Colonic mucosa (tissue), 4 donors: ENCODE measurements at places on chromosomes 6 and 20. TPM values are rescaled to one million over a fixed set of nuclear protein-coding genes. Genes with fewer than 3 reads are reported as not detected.

DNA sequence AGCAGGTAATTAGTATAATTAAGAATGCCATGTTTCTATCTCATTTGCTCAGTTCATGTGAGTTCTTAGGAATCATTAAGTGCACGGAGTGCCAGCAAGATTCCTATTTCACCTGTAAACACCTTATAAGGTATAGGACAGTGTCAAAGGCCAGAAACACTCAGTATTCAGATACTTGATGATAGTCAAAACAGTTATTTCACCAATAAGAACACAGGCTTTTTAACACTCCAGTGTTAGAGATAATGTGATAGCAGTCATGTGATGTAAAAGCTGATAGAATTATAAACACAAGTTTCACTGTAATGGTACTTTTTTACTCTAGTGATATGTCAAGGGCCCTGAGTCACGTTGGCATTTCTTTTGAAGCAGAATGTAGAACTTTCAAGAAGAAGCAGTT is at the start of gene GPRC6A:
Gene GPRC6A, minus strand, starts transcription at position 101 of the 400 bp plus-strand sequence. Its CDS starts 70 bp downstream, at position 31.
- no peak for DNase-seq

DNA sequence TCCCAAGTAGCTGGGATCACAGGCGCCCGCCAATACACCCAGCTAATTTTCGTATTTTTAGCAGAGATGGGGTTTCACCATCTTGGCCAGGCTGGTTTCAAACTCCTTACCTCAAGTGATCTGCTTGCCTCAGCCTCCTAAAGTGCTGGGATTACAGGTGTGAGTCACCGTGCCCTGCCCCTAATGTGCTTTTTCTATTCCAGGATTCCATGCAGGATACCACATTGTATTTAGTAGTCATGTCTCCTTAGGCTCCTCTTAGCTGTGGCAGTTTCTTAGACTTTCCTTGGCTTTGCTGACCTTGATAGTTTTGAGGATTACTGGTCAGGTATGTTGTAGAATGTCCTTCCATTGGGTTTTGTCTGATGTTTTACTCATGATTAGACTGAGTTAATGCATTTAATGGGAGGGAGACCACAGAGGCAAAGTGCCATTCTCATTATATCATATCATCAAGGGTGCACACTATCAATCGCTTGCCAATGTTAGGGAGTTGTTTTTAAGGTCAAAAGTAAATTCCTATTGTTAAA is 39.6 kb upstream of the TNFAIP3 start:
- no peak for DNase-seq

DNA sequence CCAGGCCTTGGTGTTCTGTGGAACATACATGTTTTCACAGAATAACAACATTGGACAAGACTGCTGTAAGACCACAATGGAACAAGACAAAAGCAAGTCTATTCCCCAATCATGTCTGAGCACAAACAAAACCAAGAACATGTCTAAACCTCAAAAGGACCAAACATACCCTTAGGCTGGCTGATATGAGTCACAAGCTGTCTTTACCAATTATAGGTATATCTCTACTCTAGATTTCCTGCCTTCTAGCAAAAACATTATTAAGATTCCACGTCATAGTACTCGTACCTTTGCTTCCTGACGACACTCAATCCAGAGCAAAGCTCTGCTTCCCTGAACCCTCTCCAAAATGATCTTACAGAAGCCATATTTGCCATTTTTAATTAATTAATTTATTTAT is 15.4 kb upstream of the L3MBTL1 start:
- DNase-seq: no peak

GRCh38 chr20:54173653-54174456 is at the start of gene CYP24A1:
Gene CYP24A1 (minus strand): TSS chr20:54173986. CDS start chr20:54173579, 407 bp downstream.
- no peak for DNase-seq

GRCh38 chr6:41704028-41704427 is 31.4 kb downstream of the TFEB start:
- no peak for DNase-seq

GLP1R gene
- total RNA-seq: not detected

SPAG4 gene
- 8.6 TPM for total RNA-seq

ARFGEF3 gene
- 23.8 TPM for total RNA-seq

- no peak for DNase-seq
Observed at GRCh38 chr20:20293691-20294385, 74.1 kb upstream of the INSM1 start.

TSPO2 gene
- not detected for total RNA-seq

DNA sequence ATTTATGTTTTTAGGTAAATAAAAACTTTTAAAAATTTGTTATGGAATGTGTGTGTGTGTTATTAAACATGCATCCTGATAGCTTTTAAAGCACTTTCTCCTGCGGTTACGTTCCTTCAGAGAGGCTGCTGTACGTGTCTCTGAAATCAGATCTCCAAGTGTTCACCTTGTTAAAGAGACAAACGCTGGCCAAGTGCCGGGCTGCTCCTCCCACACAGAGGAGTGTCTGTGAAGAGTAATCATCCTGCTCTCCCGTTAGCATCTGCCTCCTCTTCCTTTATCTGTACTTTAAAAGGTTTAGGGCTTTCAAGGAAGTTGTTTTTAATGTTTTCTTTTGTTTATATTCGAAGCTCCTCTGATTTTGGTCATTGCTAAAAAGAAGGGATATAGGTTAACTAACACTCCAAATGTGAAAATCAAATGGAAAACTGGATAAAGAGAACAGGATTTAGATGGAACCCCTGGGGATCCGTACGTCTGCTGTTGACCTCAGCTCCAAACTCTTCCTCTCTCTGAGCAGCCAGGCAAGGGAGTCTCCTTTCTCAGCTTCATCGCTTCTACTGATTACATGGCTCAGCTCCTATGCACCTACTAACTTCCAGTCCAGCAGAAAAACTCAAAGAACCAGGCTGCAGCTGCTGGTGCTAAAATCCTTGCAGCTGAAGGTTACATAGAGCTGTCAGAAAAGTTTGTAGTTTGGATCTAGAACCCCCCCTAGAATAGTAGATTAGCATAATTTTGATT is 20.0 kb downstream of the IRF4 start:
- DNase-seq: no peak

TRIM40 gene
- total RNA-seq: 17.0 TPM

DNA sequence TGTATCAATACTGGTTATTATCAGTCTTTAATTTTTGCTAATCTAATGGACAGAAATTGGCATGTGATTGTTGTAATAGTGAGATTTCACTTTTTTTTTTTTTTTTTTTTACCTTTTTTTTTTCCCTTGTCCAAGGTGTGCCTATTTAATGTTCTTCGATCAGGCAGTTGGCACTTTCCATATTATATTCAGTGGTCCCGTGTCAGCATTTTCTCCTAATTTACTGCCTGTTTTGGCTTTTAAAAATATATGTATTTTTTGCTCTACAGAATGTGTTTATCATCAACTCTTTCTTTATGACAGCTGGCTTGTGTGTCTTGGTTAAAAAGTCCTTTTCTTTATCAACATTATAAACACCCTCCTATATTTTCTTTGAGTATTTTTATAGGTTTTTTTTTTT is 39.4 kb downstream of the CDYL start:
- no peak for DNase-seq

LINC00237 gene
- total RNA-seq: not detected

PLTP gene
- 36.2 TPM for total RNA-seq

EYS gene
- total RNA-seq: 0.82 TPM

DNA sequence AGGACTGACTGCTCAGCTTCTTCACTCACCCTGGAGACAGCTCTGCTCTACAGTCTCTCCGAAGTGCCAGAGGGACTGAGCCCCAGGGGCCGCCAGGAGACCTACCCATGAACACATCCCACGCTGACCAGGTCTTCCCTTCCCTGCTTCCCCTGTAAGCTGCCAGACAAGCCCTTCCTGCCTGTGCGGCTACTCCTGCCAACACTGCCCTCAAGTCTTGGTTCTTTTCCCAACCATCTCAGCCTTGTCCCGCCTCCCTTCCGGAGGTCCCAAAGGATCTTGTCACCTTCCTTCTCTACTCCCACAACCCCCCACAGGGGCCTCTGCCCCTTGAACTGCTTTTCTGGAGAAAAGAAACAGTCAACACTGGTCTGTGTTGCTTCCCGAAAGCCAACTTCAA is 15.0 kb downstream of the CPNE5 start:
- DNase-seq: no peak

DNA sequence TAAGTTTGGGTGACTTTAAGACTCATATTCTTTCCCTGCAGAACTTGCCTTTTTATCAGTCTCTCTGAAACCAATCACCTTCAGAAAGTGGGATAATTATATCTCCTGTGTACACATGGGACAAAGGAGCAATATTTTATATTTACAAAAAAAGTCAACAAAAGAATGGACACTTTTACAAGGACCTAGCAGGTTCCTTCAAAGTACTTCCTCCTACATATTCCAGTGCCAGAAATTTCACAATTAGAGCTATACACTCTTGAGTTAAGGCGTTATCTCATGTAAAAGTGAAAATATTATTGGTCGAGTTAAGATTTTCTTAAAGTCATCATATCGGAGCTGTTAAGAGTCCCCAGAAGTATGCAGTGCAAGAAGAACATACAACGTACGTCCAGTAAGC is 98.9 kb upstream of the MAFB start:
- DNase-seq: no peak

DNA sequence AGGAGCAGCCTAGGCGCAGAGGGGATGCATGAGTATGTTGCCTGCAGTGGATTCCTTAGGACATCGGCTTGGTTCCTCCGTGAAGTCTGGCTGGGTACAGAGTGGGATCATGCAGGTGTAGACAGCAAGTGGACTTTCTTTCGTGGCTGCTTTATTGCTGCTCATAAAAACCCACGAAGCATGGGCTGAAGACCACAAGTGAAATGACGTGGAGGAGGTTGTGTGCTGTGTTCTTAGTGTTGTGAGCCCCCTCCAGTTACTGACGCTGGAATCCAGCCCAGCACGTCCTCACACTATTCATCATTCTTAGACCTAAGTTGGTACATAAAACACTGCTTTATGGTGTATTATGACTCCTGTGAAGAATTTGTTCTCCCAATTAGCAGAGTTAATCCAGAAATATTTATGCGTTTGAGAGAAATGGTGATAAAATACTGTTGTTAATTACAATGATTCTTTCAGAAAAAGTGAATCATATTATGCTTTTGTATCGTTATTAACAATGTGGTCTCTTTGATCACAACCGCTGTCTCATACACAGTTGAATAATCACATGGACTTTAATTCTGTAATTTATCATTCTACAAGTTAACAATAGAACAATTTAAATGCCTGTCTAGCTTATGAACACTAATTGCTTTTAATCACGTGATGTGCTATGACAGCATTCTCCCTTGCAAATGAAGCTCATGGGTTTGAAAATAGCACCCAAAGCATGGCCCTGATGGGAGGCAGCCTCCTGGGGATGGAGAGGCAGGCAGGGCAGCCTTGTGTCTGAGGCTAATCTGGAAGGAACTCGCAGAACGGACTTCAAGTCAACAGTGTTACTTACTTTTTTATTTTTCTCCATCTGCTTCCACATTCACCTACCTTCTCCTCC is 233.9 kb upstream of the SYNDIG1 start:
- no peak for DNase-seq

TGIF2 gene
- total RNA-seq: 5.6 TPM

- no peak for DNase-seq
Observed at GRCh38 chr6:149342525-149342924, 25.0 kb downstream of the TAB2 start.

HIVEP1 gene
- total RNA-seq: 27.9 TPM

- no peak for DNase-seq
Observed at GRCh38 chr20:61619751-61620150, 367.7 kb downstream of the CDH4 start.

ZNF831 gene
- total RNA-seq: 0.20 TPM

RSPH9 gene
- total RNA-seq: not detected

DNA sequence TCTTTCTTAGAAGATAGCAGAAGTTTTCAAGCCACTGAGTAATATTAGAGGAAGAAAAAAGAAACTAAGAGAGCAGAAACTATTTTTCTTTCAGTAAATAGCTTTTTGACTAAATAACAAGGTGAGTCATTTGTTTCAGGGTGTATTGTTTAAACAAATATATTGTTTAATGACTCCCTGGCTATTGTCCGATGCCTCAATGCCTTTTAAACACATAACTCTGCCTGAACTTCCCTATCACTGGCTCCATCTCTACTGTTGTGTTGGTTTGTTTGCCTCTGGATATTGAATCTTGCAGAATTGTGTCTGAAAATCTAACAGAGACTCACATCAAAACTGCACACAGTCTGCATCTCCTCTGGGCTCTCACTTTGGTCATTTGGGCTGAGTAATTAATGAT is 19.6 kb upstream of the CLIC5 start:
- DNase-seq: no peak

DEFB118 gene
- total RNA-seq: not detected

DNA sequence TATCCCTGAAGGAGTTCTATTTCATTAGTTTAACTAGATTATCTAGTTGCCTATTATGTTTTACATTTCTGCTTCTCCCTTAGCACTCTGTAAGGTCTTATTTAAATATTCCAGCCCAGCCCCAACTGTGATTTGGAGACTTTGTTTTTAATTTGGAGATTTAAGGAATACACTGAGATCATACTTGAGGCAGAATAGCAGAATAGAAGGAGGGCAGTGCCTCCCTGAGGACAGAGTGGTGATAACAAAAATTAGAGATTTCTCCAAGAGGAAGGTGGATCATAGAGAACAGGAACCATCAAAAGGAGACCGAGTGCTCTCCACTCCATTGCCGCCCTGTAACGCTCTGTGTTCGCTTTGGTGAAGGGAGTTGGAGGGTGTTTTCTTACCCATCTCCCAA is 14.8 kb upstream of the CD164 start:
- no peak for DNase-seq

GRCh38 chr6:100968949-100969348 is 87.8 kb upstream of the ASCC3 start:
- no peak for DNase-seq

FLRT3 gene
- total RNA-seq: 0.86 TPM

GRCh38 chr20:14757728-14758127 is 420.3 kb upstream of the FLRT3 start:
- no peak for DNase-seq

DNA sequence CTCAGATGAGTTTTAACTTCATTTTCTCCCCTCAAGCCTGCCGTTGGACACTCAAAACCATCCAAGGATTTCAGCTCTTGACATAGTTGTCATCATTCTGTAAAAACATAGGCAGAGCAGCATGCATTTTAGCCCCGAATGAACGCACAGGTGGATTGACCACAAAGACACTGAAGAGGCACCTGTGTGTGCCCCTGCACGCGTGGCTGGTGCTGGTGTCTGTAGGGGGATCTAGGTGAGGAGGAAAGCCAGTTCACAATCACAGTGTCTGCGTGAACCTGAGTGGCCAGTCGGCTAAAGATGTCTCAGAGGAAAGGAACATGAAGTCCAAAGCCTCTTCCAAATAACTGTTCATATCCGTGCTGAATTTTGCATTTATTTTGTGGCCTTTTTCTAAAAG is 309.2 kb downstream of the QKI start:
- DNase-seq: no peak

DNA sequence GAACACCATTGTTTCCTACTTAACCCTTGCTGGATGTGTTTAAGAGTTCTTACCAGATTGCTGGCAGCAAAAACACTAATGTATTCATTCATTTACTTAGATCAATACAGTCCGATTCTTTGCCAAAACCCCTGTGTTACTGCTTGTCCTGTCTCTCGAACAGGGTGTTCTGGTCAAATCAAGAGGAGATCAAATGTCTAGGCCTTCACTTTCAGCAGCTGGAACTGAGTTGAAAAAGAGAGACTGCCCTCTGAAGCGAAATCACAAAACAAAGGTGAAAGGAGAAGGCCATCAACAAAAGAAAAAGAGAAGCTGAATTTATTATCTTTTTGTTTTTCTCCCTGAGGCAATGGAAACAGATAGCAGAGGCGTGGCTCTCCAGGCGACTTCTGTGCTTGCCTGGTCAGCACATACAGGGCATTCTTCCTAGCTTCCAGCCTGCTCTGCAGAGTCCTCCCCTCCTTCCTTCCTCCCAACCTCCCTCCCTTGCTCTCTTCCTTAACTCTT is 44.1 kb upstream of the GCM1 start:
- DNase-seq: no peak

GRCh38 chr20:17612287-17612991 is 42.6 kb downstream of the DSTN start:
- DNase-seq: no peak
